Heart left ventricle (tissue), 16 donors: ENCODE measurements at places on chromosomes 5 and 9. TPM values are rescaled to one million over a fixed set of nuclear protein-coding genes. Genes with fewer than 3 reads are reported as not detected.

DNA sequence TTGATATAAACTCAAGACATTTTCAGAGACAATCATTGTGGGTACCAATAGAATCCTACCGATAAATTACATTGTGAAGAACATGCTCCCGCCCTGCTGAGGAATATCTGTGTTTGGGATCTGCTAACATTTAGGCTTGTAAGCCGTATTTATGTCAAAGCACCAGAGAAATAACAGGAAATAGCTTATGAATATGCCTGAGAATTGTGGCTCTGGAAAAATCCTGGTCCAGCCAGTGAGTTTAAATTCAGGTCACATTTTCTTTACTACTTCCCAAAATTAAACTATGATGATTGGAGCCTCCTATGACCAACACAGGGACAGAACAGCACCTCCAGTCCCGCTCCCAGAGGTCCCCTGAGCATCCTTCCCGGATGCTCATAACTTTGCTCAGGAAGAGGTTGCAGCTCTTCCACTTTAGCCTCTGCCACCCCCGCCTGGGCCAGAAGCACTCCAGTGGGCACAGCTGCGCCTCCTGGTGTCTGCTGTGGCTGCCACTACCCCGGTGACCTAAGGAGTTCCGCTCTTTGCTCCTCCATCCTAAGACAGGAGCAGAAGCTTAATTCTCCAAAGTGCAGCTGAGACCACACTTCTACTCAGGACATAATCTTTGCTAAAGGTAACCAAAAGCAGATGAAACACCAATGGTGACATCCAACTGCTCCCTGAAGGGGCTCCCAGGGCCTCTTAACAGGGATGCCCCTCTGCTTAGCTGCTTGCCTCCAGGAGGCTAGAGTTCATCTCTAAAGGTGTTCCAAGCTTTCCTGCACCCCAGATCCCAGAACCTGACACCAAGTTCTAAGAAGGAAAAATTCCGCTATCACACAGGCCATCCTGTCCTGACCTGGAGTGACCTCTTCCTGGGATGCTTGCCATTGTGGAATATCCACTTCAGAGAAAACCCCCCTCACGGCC is 58.8 kb downstream of the SLC1A1 start:
- no peak overlapping the region for H3K4me3 ChIP-seq
- H3K36me3 ChIP-seq = no peaks in the 10 kb centered on the region
- H3K27me3 ChIP-seq = no peaks in the 10 kb centered on the region
- DNase-seq = peak; percentile 44
- peak overlapping the region; percentile 53 for H3K27ac ChIP-seq

- no peaks in the 10 kb centered on the region for H3K4me1 ChIP-seq
- H3K36me3 ChIP-seq = peaks cover 4% of the 10 kb centered on the region
- no peaks in the 10 kb centered on the region for H3K27me3 ChIP-seq
- no peak for DNase-seq
- no peak overlapping the region for H3K4me3 ChIP-seq
Observed at GRCh38 chr9:17472126-17472525, 106.7 kb upstream of the SH3GL2 start.

GRCh38 chr9:93801120-93801519 is 154.0 kb downstream of the BARX1 start:
- no peak for DNase-seq
- peaks cover 9% of the 10 kb centered on the region for H3K27me3 ChIP-seq
- H3K36me3 ChIP-seq = no peaks in the 10 kb centered on the region
- H3K4me1 ChIP-seq = no peaks in the 10 kb centered on the region
- H3K4me3 ChIP-seq = no peak overlapping the region

DNA sequence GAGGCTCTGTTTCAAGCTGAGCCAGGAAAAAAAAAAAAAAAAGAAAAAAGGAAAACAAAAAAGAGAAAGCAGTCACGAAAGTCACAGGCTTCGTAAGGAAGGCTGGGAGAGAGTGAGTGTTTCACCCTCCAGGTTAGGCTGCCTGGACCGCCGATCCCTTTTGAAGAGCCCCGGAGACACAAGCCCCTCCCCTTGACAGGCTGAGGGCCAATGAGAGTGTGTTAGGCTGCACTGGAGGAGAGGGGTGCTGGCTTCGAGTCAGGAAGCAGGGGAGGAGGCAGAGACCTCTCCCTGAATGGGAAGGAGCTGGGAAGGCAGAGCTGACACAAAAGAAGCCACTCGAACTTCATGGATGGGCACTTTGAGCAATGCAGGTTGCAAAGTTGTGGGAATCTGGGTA is at the start of gene NMUR2:
Gene NMUR2 (minus strand): TSS at position 135 of the 400 bp plus-strand sequence. CDS start 166 bp downstream, outside the sequence.
- no peak for DNase-seq
- no peaks in the 10 kb centered on the region for H3K36me3 ChIP-seq
- no peak within 1 kb of the TSS for H3K27ac ChIP-seq
- no peak within 1 kb of the TSS for H3K4me3 ChIP-seq
- no peaks in the 10 kb centered on the region for H3K27me3 ChIP-seq

GRCh38 chr5:67052034-67052433 is 144.6 kb downstream of the CD180 start:
- H3K4me3 ChIP-seq = no peak overlapping the region
- H3K27ac ChIP-seq = no peak overlapping the region
- H3K4me1 ChIP-seq = peaks cover 40% of the 10 kb centered on the region
- DNase-seq = no peak
- peaks cover 23% of the 10 kb centered on the region for H3K36me3 ChIP-seq
- H3K27me3 ChIP-seq = no peaks in the 10 kb centered on the region

GRCh38 chr9:129356871-129357772 is 179.1 kb upstream of the IER5L start:
- H3K36me3 ChIP-seq = no peaks in the 10 kb centered on the region
- H3K4me3 ChIP-seq = no peak overlapping the region
- no peaks in the 10 kb centered on the region for H3K27me3 ChIP-seq
- peaks cover 18% of the 10 kb centered on the region for H3K4me1 ChIP-seq
- no peak for DNase-seq

DNA sequence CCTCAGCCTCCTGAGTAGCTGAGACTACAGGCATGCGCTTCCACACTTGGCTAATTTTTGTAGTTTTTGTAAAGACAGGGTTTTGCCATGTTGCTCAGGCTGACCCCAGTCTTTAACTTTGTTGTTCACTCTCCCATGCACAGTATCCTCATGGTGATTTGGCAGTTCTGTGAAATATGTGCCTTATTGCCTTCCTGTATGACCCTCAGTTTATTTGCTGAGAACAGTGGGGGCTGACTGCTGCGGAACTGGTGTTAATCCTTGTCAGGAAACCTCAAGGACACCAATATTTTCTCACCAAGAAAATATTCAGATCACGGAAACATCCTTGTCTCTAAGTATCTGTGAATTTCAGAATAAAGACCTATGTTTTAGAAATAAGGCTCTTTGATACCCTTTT is 287.8 kb downstream of the ARRDC3 start:
- H3K36me3 ChIP-seq = no peaks in the 10 kb centered on the region
- DNase-seq = no peak
- peaks cover 8% of the 10 kb centered on the region for H3K4me1 ChIP-seq
- H3K4me3 ChIP-seq = no peak overlapping the region
- no peak overlapping the region for H3K27ac ChIP-seq

DNA sequence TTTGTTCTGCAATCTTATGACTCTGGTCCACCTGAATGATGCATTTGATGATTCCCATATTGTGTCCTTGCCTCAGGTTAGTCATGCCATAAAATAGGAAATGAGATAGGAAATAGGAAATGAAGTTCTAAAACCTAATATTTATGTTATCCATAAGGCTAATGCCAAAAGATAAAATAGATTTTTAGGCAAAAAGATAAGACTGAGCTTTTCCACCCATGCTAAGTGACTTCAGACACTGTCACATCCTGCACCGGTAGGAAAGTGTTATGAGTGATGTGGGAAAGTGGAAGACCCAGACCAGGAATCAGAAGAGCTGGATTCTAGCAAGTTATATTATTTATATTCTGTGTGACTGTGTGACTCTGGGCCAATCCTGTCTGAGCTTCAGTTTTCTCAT is 600.8 kb upstream of the DMAC1 start:
- no peaks in the 10 kb centered on the region for H3K36me3 ChIP-seq
- no peaks in the 10 kb centered on the region for H3K27me3 ChIP-seq
- H3K4me1 ChIP-seq = no peaks in the 10 kb centered on the region
- H3K27ac ChIP-seq = no peak overlapping the region
- no peak for DNase-seq
- H3K4me3 ChIP-seq = no peak overlapping the region

- H3K4me3 ChIP-seq = no peak overlapping the region
- no peak for DNase-seq
- no peak overlapping the region for H3K27ac ChIP-seq
- H3K36me3 ChIP-seq = no peaks in the 10 kb centered on the region
- H3K4me1 ChIP-seq = no peaks in the 10 kb centered on the region
Observed at GRCh38 chr9:135766251-135766650, 64.3 kb downstream of the KCNT1 start.

GRCh38 chr9:30244877-30245276 is 2139.6 kb upstream of the ACO1 start:
- no peaks in the 10 kb centered on the region for H3K4me1 ChIP-seq
- H3K36me3 ChIP-seq = no peaks in the 10 kb centered on the region
- no peak overlapping the region for H3K27ac ChIP-seq
- no peaks in the 10 kb centered on the region for H3K27me3 ChIP-seq

DNA sequence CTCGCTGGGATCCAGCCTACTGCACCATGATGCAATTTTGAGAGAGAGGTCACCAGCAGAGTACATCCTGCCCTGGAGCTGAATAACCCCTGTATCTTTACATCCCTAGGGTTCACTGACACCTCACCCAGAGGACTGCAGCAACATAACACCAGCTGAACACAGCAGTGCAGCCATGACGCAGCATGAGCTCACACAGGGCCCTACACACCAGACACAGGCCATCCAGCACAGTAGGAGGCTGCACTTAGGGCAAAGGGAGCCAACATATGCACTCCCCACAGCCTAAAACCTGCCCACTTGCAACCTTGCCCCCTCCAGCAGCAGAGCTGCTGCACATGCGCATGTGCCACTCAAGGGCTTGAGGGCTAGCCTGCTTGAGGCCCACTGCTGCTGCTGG is 157.3 kb upstream of the SMARCA2 start:
- H3K4me1 ChIP-seq = no peaks in the 10 kb centered on the region
- no peak overlapping the region for H3K27ac ChIP-seq
- H3K36me3 ChIP-seq = no peaks in the 10 kb centered on the region
- no peak overlapping the region for H3K4me3 ChIP-seq
- DNase-seq = no peak

- no peaks in the 10 kb centered on the region for H3K36me3 ChIP-seq
- no peak for DNase-seq
- H3K27me3 ChIP-seq = no peaks in the 10 kb centered on the region
Observed at GRCh38 chr5:135154961-135155360, 120.9 kb upstream of the PITX1 start.

- no peaks in the 10 kb centered on the region for H3K27me3 ChIP-seq
- H3K36me3 ChIP-seq = peaks cover 13% of the 10 kb centered on the region
- H3K4me3 ChIP-seq = no peak overlapping the region
- H3K27ac ChIP-seq = no peak overlapping the region
- H3K4me1 ChIP-seq = no peaks in the 10 kb centered on the region
Observed at GRCh38 chr9:125966466-125966865, 219.3 kb downstream of the PBX3 start.

GRCh38 chr9:131812116-131812790 is 72.4 kb upstream of the RAPGEF1 start:
- peaks cover 29% of the 10 kb centered on the region for H3K27me3 ChIP-seq
- DNase-seq = no peak
- H3K36me3 ChIP-seq = no peaks in the 10 kb centered on the region

GRCh38 chr5:13217636-13218035 is 726.9 kb downstream of the DNAH5 start:
- no peak overlapping the region for H3K4me3 ChIP-seq
- no peaks in the 10 kb centered on the region for H3K4me1 ChIP-seq
- H3K27me3 ChIP-seq = no peaks in the 10 kb centered on the region
- DNase-seq = no peak
- no peak overlapping the region for H3K27ac ChIP-seq
- no peaks in the 10 kb centered on the region for H3K36me3 ChIP-seq

- no peak overlapping the region for H3K4me3 ChIP-seq
- H3K27ac ChIP-seq = no peak overlapping the region
- H3K27me3 ChIP-seq = no peaks in the 10 kb centered on the region
- DNase-seq = no peak
Observed at GRCh38 chr5:129743541-129744187, 4.2 kb upstream of the MINAR2 start.

GRCh38 chr5:109876941-109877669 is 187.4 kb downstream of the MAN2A1 start:
- no peak overlapping the region for H3K4me3 ChIP-seq
- H3K27ac ChIP-seq = no peak overlapping the region

DNA sequence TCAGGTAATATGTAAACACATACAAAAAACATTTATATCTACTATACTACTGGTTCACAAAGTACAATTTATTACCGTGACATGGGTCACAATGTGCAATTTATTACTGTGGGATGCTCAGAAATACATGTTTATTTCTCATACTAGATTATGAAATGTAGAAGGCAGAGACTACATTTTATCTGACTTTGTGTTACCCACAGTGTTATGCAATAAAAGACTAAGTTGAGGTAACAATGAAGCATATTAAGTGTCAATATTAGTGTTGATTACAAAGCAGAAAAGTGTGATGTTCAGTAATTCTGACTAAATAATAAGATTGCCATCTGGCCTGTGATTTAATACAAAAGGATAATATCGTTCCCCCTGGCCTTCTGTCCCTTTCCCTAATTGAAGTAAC is 42.4 kb downstream of the CPLANE1 start:
- no peaks in the 10 kb centered on the region for H3K27me3 ChIP-seq
- no peak overlapping the region for H3K4me3 ChIP-seq
- H3K27ac ChIP-seq = no peak overlapping the region
- peaks cover 93% of the 10 kb centered on the region for H3K36me3 ChIP-seq

- H3K27ac ChIP-seq = no peak overlapping the region
- no peak overlapping the region for H3K4me3 ChIP-seq
- no peak for DNase-seq
- no peaks in the 10 kb centered on the region for H3K27me3 ChIP-seq
Observed at GRCh38 chr5:88288528-88289197, 20.0 kb upstream of the TMEM161B start.

- H3K27ac ChIP-seq = no peak overlapping the region
- no peaks in the 10 kb centered on the region for H3K36me3 ChIP-seq
- DNase-seq = no peak
- no peaks in the 10 kb centered on the region for H3K4me1 ChIP-seq
- H3K4me3 ChIP-seq = no peak overlapping the region
Observed at GRCh38 chr5:56006094-56006493, 11.3 kb upstream of the IL6ST start.

Gene CLK4
- total RNA-seq = 13.5 TPM

Gene RANBP3L
- total RNA-seq = 1.1 TPM

Gene TMEM215
- not detected for total RNA-seq

Gene PAEP
- not detected for total RNA-seq

Gene CYSTM1
- total RNA-seq = 58.1 TPM

Gene NUTM2F
- total RNA-seq = not detected

Gene INSL4
- not detected for total RNA-seq

Gene CDKN2B-AS1
- not detected for total RNA-seq

Gene HAND1
- total RNA-seq = 38.6 TPM

Gene PTTG1
- 1.3 TPM for total RNA-seq

Gene FSTL4
- not detected for total RNA-seq

Gene REEP2
- total RNA-seq = 6.2 TPM

Gene MTRR
- 42.2 TPM for total RNA-seq

Gene SLC28A3
- 0.26 TPM for total RNA-seq

Gene COL15A1
- total RNA-seq = 46.7 TPM

Gene IL4
- total RNA-seq = not detected

Gene FYB1
- total RNA-seq = 22.2 TPM
